ENCODE measurements at places on chromosomes 12 and 14. TPM values are rescaled to one million over a fixed set of nuclear protein-coding genes. Genes with fewer than 3 reads are reported as not detected.
A peak's percentile ranks its signal among the peaks of the same experiment; 100 is the strongest.

DNA sequence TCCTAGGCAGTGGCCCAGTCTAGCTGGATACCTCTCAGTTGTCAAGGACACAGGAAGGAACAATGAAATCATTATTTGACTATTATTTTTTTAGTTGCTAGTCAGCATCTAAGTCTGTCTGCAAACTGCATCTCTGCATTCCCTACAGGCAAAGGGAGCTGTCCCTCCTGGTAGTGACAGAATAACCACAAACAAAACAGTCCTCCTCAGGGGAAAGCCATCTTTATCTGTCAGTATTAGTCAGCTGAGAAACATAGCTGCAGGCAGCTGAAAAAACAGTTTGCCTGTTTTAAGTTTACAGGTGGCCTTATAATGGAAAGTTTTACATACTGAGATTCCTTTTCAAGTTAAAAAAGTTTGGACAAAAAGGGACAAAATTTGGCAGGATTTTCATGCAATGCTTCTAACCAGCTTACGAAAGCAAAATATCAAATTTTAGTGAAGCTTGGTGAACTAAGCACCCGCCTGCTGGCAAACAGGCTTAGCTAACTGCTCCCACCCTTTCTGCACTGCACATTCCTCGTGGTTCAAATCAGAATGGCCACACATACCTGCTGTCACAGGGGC, 29.5 kb downstream of the SLC25A21 start:
- no peaks in the 10 kb centered on the region for H3K36me3 ChIP-seq
- H3K27ac ChIP-seq: no peak overlapping the region
- no peaks in the 10 kb centered on the region for H3K4me1 ChIP-seq
- H3K4me3 ChIP-seq: no peak overlapping the region

DNA sequence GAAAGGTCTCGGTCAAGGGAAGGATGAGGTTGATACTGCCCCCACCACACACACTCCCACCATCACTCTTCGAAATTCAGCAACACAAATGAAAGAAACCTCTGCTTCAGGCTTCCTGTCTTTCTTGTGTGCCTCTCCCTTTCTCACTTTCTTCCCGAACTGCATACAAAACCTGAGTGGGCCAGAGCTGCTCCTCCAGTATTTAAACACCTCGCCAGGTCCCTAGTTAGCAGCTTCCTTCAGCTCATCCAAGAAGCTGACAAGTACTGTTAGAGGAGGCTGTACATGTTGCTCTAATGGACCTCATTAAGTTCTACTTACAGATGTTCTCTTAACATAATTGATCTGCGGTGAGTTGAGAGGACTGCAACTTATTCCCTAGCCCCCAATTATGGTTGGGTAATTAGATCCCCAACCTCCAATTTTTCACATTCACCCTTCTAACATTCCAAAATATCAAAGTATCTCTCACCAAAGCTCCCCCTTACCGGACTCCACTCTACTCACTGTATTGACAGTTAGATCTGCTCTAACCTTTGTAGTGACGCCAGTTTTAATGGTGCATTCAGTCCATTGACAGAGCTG, 4.1 kb upstream of the LMO3 start:
- H3K4me3 ChIP-seq: no peak overlapping the region
- no peaks in the 10 kb centered on the region for H3K36me3 ChIP-seq
- peaks cover 3% of the 10 kb centered on the region for H3K4me1 ChIP-seq
- H3K27ac ChIP-seq: no peak overlapping the region

- no peaks in the 10 kb centered on the region for H3K27me3 ChIP-seq
- H3K27ac ChIP-seq: no peak overlapping the region
- H3K4me1 ChIP-seq: peaks cover 85% of the 10 kb centered on the region
Measured at GRCh38 chr12:4116251-4117111, 157.1 kb upstream of the CCND2 start.

The MBD6 gene
- total RNA-seq: 71.4 TPM

The INSM2 gene
- not detected for total RNA-seq

The GLS2 gene
- total RNA-seq: 1.1 TPM

DNA sequence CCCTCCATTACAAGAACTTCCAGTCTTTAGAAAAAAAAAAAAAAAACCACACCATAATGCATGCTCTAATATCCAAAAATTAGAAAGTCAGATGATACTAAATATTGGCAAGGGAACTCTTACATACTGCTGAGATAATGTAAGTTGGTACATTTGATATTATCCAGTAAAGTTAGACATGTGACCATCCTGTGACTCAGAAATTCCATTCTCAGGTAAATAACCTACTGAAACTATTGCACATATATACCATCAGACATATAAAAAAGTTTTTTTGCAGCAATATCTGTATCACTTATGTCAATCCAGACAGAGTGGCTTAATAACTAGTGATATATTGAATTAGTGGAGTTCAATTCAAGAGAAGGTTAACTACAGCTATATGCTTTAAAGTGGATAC, 63.5 kb downstream of the KITLG start:
- H3K27ac ChIP-seq: no peak overlapping the region
- no peaks in the 10 kb centered on the region for H3K27me3 ChIP-seq
- H3K36me3 ChIP-seq: no peaks in the 10 kb centered on the region
- H3K4me1 ChIP-seq: no peaks in the 10 kb centered on the region
- no peak for DNase-seq
- no peak overlapping the region for H3K4me3 ChIP-seq

The TAS2R13 gene
- 1.0 TPM for total RNA-seq

GRCh38 chr12:67483871-67484554, 164.5 kb upstream of the DYRK2 start:
- no peaks in the 10 kb centered on the region for H3K27me3 ChIP-seq
- H3K27ac ChIP-seq: peak overlapping the region; percentile 71
- H3K36me3 ChIP-seq: peaks cover 9% of the 10 kb centered on the region
- DNase-seq: no peak

DNA sequence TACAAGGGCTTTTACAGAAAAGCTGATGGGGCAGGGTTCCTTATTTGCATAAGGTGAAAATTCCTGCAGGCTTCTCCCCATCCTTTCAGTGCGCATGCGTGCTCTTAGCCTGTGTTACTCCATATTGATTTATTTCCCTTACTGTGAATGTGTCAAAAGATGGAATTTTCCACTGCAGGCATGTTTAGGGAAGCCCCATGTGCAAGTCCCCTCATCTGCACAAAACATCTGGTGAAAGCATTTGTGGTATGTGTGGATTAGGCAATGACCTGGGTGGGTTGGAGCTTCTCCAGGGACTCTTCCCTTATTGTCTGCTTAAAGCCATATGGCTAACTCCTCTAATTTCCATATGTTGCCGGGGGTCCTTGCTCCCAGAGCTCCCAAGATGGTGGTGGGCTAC, 912.7 kb upstream of the LRFN5 start:
- H3K36me3 ChIP-seq: no peaks in the 10 kb centered on the region
- H3K27ac ChIP-seq: no peak overlapping the region
- no peaks in the 10 kb centered on the region for H3K4me1 ChIP-seq
- no peak overlapping the region for H3K4me3 ChIP-seq
- no peak for DNase-seq

DNA sequence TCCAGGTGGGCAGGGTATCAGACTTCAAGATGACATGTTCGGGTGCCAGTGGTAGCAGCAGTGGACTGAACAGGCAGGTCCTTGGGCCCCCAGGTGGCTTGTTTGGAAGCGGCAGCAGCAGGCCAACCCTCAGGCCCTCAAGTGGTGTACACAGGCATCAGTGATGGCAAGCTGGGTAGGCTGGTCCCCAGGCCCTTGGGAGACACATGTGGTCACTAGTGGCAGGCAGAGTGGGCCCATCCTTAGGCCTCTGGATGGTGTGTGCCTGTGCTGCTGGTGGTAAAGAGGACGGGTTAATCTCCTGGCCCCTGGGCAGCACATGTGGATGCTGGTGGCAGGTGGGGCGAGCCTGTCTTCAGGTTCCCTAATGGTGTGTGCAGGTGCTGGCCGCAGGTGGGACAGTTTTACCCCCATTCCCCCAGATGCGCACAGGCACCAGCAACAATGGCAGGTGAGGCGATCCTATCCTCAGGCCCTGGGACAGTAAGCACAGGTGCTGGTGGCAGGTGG, 8.0 kb downstream of the OAS2 start:
- H3K4me3 ChIP-seq: no peak overlapping the region
- H3K4me1 ChIP-seq: peaks cover 72% of the 10 kb centered on the region
- no peaks in the 10 kb centered on the region for H3K27me3 ChIP-seq

Measured in activated CD8-positive, alpha-beta T cell treated with anti-CD3 and anti-CD28 coated beads, Interleukin-2, amount 10 ng/mL, durations not matched to agents 7 days and 5 days (primary cell).